Stimulated activated CD8-positive, alpha-beta memory T cell treated with anti-CD3 and anti-CD28 coated beads, Interleukin-2, amount 100 ng/mL, for 48 hours (primary cell): ENCODE measurements at places on chromosomes 3 and 15.

DNA sequence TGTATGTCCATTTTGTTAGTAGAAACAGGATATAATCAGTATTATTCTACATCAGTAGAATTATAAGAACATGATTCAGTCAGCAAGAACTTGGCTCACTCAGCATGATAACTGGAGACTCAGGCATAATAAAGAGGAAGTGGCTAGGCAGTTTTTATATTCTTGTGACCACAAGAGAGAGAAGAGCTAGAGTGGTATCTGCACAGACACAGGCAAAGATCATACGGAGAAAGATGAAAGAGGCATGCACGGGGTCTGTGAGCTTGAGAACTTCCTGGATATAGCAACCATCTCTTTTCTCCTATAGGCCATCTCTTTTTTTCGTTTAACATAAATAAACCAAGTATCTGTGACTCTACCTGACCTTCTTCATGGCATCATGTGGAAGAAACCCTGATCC lies 46.8 kb downstream of the MYO5A start:
- DNase-seq = no peak

DNA sequence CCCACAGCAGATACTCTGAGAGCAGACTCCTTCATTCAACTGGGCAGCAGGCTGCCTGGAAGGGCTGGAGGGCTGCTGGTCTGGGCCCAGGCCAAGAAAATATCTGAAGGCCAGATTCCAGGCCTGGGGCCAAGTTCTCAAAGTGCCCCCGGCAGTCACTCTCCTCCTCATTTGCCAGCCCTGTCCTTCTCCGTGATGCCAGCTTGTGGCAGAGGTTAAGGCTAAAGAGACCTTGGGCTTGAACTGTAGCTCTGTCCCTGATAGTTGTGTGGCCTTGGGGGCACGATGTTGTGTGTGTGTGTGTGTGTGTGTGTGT lies 39.0 kb downstream of the FAM3D start:
- no peak for DNase-seq

GRCh38 chr3:54969652-54970051 lies 41.8 kb upstream of the LRTM1 start:
- DNase-seq = no peak

- no peak for DNase-seq
Measured at GRCh38 chr3:57896031-57896430, 112.2 kb upstream of the FLNB start.

- DNase-seq = no peak
Measured at GRCh38 chr3:142944342-142944741, 19.1 kb downstream of the PAQR9 start.
